ENCODE measurements at places on chromosomes 1 and 21.

DNA sequence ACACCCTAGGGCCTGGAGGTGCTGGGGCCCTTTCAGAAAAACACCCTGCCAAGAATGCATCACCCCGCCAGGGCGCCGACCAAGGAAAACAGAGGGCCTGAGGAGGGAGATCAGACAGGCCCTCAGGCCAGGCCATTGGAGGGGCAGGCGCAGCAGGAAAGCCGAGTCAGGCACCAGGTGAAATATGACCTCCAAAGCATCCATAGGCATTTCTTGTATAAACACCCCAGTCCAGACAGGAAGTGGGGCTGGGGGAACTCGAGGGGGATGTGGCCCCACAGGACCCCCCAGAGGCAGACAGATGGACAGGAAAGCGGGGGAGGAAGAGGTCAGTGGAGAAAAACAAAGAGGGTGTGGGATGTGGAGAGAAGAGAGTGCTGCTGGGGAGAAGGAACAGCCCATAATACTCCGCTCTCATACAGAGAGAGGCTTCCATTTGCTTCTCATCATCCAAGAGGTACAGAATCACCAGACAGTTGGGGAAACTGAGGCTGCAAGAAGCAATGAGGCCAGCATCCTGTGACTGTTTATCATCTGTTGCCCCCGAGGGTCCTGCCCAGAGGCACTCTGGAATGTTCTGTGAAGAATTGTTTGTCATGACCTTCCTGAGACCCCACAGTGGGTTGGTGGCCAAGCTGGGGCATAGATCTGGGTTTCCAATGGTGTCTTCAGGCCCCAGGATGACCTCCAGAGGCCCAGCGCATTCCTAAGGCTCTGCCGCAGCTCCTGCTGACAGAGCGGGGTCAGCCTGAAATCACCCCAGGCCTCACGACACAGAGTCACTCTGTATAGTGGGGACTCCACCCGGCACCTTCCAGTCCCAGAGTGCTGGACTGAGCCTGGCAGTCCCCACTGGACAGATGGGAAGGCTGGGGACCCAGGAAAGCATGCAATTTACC, 18.0 kb downstream of the TRIM62 start:
- no peak for DNase-seq

GRCh38 chr1:109241344-109241743, 8.0 kb upstream of the CELSR2 start:
- DNase-seq = no peak

DNA sequence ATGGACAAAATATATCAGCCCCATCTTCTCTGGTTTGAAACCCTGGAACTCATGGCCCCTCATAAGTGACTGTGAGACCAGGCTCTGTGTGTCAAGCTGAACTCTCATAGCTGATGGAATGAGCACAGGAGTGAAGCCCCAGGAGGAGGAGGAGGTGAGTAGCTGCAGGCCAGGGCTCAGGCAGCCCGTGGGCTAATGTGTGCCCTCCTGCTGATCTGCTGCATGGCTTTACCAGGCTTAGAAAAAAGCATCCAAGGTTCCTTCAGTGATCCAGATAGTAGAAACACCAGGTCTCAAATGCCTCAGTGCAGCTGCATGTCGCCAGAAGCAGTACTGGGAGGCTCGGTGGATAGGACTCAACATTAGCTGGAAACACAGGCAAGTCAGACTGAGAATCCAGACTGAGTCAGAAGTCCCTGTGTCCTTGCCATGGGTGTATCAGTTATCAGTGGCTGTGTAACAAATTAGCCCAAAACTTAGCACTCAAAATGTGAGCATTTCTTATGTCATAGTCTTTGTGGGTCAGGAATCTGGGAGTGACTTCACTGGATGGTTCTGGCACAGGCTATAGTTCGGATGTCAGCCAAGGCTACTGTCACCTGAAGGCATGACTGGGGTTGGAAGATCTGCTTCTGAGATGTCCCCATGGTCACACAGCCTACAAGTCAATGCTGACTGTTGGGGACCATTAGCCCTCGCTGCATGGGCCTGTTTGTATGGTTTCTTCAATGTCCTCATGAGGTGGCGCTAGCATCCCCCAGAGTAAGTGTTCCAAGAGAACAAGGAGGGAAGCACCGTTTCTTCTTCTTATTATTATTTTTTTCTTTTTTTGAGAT, 255.4 kb upstream of the IRF2BP2 start:
- no peak for DNase-seq

GRCh38 chr1:36151134-36151844, 2.0 kb upstream of the TRAPPC3 start:
- no peak for DNase-seq

DNA sequence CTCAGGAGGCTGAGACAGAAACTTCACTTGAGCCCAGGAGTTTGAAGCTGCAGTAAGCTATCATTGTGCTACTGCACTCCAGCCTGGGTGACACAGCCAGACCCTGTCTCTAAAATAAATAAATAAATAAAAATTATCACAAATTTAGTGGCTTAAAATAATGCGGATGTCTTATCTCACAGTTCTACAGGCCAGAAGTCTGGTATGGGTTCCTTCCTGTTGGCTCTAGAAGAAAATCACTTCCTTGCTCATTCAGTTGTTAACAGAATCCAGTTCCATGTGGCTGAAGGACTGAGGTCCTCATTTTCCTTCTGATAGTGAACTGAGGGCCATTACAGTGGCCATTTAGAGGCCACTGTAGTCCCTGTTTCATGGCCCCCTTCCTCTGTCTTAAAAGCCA, 94.6 kb upstream of the S1PR1 start:
- DNase-seq = no peak
